T-helper 22 cell (primary cell): ENCODE measurements at places on chromosomes 6 and 20.

- DNase-seq, result no peak
These were observed 157.2 kb downstream of the BMP2 start for GRCh38 chr20:6924681-6925080.

DNA sequence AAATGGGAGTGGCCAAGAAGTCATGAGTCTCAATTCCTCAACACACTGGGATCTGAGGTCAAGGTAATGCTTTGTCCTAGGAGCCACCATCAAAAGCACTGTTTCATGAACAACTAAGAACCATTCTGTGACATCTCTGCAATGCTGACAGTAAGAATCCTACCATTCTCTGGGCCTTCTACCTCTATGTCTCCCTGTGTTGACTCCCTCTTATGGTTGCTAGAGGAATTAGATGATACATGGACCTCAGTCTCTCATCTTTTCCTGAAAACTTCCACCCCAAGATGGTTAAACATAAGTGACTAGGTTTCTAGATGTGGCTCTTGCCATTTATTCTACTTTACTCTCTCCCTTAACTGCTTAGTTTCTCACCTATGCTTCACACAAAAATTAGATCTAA is 9.1 kb downstream of the MTRF1L start:
- DNase-seq, result no peak

DNA sequence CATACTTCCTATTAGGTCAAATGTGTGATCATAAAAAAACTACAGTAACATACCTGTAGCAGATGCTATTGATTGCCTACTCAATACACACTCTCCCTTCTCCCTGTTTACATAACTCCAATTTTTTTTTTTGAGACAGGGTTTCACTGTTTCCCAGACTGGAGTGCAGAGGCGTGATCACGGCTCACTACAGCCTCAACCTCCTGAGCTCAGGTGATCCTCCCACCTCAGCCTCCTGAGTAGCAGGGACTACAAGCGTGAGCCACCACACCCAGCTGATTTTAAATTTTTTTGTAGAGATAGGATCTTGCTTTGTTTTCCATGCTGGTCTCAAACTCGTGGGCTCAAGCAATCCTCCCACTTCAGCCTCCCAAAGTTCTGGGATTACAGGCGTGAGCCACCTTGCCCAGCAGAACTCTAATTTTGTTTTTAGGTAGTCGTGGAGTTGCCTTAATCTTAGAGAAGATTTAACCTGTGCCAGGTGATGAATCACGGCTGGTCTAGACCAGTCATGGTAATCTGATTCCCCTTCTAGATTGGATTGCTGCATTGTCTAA is 14.0 kb upstream of the KIF3B start:
- no peak for DNase-seq

DNA sequence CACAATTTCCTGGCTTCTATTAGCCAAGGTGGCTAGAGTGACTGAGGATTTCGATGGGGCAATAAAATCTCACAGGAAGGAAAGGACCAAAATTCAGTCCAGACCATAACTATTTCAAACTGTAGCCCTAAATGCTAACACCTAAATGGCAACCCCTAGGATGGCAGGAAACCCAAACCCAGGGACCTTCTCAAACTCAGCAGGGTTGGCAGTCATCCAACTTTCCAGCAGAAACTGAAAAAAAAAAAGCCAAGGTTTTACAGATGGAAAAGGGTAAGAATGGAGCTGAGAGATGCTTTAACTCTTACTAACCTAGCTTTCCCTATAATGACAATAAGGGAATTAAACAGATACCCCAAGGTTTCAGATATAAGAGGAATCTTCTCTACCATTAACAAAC is 10.5 kb downstream of the IBTK start:
- no peak for DNase-seq

DNA sequence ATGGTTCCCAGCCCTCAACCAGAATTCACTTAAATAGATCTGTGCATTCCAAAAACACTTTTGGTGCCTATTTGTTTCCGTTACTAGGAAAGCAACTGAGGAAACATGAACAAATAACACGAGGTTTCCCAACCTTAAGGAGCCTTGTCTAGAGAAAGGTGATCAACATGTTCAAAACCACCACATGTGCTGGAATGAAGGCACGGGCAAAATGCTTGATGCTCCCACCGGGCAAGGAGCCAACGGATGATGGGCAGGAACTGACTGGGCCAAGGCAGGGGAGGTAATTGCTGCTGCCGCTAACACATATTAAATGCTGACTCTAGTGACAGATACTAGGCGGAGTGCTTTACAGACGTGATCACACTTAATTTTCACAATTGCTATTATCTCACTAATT is 2.5 kb downstream of the MYLK4 start:
- DNase-seq, result no peak

- no peak for DNase-seq
These were observed 6.6 kb downstream of the SIRPB2 start for GRCh38 chr20:1484438-1485116.

DNA sequence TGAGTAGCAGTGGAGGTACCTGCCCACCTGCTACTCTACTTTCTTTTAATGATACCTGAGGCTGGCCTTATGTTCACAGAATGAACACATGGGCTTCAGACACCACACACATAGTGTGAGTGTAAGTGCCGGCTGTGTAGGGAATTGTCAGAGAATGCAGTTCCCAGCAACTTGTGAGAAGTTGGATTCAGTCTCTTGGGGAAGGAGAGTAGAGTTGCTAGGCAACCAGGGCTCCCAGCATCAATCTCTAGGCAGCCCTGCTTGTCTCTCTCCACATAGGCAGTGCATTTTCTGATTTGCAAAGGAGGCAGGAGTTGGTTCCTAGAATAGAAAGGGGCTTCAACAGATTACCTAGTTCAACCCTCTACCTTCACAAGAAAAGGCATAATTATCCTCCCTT is 74.1 kb downstream of the BFSP1 start:
- no peak for DNase-seq

- DNase-seq, result no peak
These were observed 22.3 kb upstream of the CEP162 start for GRCh38 chr6:84249724-84250123.

DNA sequence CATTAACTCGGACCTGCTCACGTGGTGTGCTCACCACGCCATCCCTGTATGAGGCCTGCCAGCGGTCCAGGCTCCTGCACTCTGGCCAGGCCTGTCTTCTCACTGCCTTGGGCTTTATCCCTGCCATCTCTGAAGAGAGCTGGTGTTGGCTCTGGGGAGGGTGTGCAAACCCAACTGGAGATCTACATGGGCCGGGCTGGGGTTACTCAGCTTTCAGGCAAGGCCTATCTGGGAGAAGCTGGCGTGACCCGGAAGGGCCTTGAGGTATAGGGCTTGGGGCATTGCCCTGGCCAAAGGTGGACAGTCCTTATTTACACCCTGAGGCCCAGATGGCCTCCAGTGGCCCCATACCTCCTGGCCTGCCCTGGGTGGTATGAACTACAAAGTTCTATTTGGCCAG is 5.0 kb downstream of the SLC29A1 start:
- DNase-seq, result no peak

GRCh38 chr6:111238464-111239119 is 151.3 kb downstream of the SLC16A10 start:
- no peak for DNase-seq

GRCh38 chr6:38420207-38420606 is 219.5 kb downstream of the BTBD9 start:
- DNase-seq, result no peak

DNA sequence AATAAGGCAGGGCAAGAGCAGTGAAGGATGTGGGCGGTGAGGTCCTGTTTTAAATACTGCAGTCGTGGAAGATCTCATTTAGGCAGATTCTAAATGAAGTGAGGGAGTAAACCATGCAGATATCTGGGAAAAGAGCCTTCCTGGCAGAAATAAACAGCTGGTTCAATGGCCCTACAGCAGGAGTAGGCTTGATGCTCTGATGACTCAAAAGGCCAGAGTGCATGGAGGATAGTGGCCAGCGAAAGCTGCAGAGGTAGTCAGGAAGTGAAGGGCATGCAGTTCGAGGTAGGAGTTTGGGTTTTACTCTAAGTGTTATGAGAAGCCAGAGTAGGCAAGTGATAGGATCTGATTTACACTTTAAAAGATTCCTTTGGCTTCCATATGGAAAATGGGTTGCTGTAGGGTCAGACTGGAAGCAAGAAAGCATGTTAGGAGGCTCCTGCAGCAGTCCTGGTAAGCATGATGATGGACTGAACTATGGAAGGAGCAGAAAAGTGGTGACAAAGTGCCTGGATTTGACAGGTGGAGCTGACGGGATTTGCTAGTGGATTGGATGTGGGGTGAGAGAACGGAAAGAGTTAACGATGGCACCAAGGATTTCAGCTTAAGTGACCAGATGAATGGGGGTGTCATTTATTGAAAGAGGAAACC is 150.0 kb downstream of the GJA10 start:
- DNase-seq, result no peak

DNA sequence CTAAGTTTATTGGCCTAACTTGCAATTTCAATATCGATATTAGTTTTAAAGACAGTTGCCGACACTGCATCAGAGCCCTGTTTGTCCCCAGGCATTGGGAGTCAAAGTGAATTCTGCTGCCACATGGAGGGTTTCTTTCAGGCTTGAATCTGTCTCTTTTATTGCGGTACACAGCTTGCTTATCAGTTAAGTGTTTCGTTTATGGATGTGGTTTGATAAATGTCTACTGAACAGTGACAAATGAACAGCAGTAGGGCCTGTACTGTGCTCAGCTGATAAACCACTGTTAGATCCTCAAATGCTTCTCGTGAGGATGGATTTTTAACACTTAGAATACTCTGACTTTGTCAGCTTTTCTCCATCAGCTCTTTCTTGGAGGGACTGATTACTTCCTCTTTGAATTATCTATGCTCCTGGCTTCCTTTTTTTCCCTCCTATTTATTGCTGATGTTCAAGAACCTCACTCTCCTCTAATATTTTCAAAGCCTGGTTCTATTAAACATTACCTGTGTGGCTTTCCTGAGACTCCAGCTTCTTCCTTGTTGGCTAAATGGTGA is 240.8 kb downstream of the PLCB1 start:
- DNase-seq, result no peak

DNA sequence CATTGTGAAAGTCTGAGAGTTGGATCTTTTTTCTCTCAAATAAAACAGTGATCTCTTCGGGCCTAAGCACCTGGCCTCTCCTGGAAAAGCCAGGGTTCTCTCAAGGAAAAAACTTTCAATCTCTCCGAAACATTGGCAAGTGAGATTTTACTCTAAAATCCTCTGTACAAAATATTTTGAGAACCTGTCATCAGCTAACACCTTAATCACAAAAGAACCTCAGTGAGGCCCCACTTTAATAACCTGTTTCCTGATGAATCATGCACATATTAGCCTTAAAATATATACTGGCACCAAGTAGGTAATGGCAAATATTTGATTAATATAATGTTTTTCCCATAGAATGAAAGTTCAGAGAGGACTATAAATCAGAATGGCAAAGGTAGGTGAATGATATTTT is 177.9 kb downstream of the FRK start:
- no peak for DNase-seq

DNA sequence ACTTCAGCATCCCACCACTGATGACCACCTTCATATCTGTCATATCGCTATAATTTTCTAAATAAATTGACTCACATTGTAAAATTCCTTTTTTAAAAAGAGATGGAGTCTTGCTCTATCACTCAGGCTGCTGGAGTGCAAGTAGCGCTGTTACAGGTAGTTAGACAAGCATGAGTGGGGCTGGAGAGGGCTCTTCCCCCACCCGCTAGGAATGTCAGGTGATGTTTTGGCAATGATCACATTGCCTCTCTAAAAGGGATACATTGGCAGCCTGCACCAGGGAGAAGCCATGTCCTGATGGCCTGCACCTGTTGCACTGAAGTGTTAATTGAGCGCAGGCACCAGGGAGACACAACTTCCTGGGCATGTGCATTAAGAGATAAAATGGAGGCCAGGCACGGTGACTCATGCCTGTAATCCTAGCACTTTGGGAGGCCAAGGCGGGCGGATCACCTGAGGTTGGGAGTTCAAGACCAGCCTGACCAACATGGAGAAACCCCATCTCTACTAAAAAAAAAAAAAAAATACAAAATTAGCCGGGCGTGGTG is 16.9 kb upstream of the SLC22A16 start:
- DNase-seq, result no peak

DNA sequence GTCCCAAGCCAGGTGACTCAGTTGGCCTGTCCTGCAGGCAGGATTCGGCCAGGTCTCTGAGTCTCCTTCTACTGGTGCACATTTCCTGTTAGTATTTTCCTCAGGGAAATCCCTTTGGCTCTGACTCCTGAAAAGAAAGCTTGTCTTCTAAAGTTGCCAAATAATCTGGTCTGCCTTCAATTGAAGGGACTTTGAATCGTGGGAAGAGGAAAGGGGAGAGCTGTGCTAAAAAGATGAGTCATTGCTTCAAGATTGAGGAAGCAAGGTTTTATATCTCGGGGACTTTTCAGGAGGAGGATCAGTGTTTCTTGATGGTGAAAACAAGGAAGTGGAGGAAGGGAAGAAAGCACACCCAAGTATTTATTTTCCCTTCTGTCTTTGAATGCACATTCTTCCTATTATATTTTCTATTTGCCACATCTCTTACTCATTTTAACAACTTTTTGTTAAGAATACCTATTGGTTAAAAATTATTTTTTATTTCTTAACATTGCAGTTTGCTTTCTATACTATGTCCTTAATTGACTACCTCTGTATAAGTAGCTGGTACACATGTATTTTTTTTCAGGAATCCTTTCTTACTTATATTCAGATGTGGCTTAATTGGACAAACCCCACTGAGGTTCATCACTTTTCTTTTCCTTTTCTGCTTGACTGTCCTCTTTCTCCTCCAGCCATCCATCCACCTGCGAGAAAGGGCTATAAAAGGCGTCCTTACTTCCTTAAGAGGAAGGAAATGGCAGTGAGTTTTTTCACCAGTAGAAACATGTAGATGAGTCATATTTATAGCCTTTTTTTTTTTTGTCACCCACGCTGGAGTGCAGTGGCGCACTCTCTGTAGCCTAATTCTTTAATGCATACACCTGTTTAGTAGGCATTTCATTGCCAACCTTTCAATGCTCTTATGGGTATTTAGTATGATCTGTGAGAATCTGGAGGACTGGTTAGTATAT is 15.0 kb upstream of the IFNGR1 start:
- no peak for DNase-seq

DNA sequence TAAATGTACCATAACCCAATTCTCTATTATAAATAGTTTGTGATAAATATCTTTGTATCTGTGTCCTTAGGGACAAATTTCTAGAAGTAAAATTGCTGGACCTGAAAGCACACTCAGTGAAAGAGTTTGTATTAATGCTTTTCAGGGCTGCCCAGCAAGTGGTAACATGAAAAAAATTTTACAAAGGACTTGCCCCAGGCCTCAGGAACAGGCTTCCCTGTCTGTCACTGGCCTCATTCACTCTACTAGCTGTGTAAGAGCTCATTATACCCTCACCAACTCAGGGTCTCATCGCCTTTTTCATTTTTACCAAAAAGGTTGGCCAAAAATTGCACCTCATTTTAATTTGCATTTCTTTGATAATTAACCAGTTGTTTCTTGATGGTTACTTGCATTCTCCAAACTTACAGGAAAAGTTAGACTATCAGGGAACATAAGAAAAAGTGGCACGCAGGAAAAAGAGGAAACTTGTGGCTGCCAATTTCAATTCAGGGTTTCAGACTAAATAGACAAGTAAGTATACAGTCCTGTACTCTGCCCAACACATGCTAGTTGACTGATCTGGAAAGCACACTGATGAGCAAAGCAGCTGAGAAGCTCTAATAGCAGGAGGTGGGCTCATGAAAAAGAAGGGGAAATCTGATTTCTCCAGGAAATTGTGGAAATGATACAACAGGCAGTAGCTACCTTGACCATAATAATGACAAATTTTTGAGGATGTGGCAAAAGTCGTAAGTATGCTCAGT is 161.5 kb downstream of the KIF6 start:
- no peak for DNase-seq

GRCh38 chr6:97665446-97665845 is 382.4 kb upstream of the MMS22L start:
- no peak for DNase-seq

- DNase-seq, result no peak
These were observed 69.8 kb downstream of the CD83 start for GRCh38 chr6:14187406-14187805.
